Activated CD8-positive, alpha-beta memory T cell treated with anti-CD3 and anti-CD28 coated beads for 4 hours (primary cell): ENCODE measurements at places on chromosomes 4 and X.

GRCh38 chrX:68989865-68990606 lies 161.2 kb downstream of the EFNB1 start:
- DNase-seq = no peak

DNA sequence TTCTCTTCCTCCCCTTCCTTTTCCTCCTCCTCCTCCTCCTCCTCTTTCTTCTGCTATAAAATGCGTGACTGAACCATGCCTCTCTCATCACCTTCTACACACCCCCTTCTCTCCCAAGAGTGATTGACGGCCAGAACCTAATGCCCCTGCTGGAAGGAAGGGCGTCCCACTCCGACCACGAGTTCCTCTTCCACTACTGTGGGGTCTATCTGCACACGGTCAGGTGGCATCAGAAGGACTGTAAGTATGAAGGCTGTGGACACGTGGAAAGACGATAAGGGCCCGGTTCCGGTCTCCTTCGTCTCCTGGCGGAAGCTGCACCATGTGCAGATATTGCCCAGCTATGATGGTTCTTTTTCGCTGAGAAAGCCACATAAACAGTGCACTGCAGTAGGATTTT lies 12.1 kb upstream of the ARSF start:
- DNase-seq = no peak

- DNase-seq = no peak
Measured at GRCh38 chr4:86955888-86956451, 21.2 kb downstream of the AFF1 start.

DNA sequence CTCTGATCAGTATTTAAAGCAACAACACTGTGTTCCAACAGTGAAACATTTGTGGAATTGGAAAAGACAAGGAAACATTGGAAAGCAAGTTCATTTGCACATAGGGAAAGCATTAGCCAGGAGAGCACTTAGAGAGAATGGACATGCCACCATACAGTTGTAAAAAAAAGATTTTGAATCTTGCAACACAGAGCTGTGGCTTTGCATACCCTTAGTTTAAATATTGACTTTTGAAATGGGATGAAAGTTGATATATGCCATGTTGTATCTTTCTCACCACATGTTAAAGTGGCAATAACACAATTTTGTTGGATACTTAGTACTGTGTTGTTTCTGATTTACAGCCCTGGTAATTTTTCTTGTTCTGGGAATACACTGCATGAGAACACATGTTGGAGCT lies 208.1 kb downstream of the BMPR1B start:
- DNase-seq = no peak

- DNase-seq = no peak
Measured at GRCh38 chr4:113636877-113637276, 124.7 kb downstream of the CAMK2D start.

- DNase-seq = no peak
Measured at GRCh38 chr4:105520819-105521790, 31.3 kb upstream of the ARHGEF38 start.

DNA sequence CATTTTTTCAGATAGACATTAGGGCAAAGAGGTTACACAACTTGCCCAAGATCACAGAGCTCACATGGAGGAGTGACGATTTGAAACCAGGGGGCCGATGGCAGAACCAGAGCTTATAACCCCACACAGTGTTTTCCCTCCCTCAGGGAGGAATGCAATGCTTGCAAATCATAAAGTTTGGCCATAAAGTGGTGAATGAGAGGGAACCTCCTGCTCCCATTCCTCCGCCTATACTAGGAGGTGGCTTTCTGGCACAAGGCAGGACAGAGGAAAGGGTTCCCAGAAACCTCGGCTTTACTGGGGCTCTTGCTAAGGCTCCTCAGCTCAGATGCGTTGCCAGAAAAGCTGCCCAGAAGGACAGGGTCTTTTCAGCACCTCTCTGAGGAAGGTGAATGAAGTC lies 19.3 kb downstream of the TMEM154 start:
- no peak for DNase-seq

DNA sequence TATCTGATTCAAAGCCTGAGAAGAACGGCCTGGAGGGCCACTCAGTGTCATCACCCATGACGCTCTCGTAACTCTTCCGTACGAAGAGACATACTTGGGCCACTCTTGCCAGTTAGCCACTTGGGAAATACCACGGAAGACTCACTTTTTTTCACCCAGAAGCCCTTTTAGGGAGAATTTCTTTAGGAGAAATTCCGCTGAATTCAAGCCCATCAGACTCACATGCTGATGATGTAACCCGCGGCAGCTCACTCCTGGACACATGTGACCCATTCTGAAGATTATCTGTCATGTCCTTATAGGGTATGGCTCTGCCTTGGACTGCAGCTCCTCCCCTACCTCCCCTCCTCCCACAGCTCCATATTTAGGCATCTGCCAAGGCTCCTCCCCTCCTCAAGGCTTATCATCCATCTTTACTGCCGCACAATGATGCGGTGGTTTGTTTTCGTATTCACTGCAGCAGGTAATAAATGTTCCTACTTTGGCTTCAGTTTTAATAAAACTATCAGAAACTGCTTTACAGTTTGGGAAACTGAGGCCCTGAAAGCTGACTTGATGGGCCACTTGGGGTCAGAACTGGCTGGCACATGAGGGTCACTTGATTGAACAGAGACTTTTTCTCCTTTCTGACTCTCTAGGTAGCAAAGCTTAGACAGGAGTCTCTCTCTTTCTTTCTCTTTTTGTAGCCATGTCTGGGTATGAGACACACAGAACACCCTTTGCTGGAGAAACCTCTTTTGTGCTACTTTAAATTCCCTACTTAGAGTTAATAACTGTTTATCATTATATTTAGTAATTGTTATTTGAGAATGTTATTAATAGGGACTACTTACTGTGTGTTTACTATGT lies 42.1 kb downstream of the RHOH start:
- DNase-seq = peak; percentile 39

- no peak for DNase-seq
Measured at GRCh38 chr4:10492464-10492863, 35.2 kb upstream of the ZNF518B start.

DNA sequence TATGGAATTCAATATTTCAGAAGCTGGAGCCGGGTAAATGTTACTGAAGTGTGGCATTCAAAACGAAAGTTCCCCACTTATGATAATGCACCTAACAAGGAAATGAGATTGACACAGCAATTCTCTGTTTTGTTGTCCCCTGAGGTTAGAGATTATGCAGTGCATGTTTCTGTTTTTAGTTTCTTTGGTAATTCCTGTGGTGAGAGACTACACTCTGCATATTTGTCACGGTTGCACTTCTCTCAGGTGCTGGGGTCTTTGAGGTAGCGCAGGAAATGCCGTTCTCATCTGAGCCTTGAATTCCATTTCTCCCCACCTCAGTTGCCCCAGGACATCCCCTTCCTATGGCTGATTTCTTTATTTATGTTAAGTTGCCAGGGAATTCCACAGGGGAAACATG lies 15.3 kb upstream of the BEND4 start:
- DNase-seq = no peak

GRCh38 chr4:69156913-69157312 lies 57.6 kb downstream of the UGT2B11 start:
- DNase-seq = no peak

DNA sequence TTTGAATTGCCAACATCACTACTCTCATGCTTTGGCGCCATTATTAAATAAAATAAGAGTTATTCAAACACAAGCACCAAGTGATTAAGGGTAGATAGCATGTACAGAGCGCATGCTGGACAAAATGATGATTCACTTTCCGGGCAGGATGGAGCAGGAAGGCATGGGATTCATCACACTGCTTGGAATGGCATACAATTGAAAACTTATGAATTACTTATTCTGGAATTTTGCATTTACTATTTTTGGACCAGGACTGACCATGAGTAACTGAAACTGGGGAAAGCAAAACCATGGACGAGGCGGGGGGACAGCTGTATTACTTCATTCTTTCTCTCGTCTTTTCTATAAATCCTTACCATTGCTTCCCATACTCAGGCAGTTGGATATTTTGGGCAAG lies 28.5 kb upstream of the FGF5 start:
- DNase-seq = no peak

GRCh38 chr4:102815981-102816380 lies 11.4 kb downstream of the UBE2D3 start:
- no peak for DNase-seq

DNA sequence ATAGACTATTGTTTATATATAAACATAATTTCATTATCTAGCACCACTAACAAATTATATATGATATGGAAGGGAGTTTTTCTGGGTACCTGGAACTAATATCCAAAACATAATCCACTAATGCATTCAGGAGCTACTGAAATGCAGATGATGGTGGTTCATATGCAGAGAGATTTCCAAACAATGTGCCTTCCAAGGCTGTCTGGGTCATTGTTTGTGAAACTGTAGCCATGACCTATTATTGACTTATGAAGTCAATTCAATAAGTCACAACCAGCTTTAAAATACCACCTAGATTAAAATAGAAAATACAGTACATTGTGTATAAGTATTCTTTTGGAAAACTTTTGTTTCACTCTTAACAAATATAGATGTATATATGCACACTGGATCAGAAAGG lies 237.0 kb upstream of the PRPS2 start:
- DNase-seq = no peak

GRCh38 chr4:17120761-17121160 lies 222.3 kb upstream of the LDB2 start:
- no peak for DNase-seq

- no peak for DNase-seq
Measured at GRCh38 chr4:162957521-162958143, 209.1 kb downstream of the NAF1 start.

DNA sequence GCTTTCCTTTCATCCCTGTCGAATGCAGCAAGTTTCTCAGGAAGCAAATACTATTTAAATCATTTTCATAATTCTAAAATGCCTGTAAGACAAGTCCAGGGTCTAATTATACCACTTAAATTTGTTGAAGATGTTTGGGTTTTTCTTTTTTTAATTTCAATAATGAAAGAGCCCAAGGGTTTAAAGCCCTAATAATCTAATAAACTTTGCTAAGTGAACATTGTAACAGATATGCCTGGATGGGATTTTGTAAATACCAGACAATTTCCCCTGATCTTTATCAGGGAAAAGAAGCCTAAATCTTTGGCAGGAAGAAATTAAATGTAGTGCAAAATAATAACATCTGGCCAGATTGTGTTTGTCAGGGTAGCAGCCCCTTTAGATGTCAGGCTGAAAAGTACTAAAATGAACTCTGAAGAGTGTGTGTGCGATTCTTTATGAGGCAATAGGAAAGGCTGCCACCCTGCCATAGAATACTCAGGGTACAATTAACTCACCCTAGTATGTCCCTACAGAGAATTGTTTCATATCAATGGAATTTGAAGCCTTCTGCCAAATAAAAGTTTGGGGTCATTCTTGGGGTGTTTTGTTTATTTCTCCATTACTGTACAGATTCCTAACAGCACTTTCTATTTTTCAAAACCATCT lies 45.6 kb downstream of the GPC3 start:
- no peak for DNase-seq

GRCh38 chrX:12309040-12309743 lies 170.9 kb downstream of the FRMPD4 start:
- DNase-seq = no peak

DNA sequence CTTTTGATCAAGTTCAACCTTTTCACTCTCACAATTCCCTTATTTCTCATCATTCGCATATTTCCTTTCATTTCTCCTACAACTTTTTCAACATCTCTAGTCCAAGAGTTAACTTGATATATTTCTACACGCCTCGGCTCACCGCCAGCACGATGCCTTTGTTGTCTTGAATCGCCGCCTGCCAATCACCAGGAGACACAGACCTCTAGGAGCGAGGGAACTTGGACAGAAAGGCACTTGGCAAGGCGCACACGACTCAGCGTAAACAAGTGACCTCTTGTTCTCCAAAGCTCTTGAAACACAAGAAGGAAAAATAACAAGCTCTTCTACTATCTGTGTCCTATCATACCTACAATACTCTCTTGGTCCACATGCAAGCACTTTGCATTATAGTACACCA lies 27.1 kb upstream of the RBMX start:
- no peak for DNase-seq

GRCh38 chrX:139692908-139693307 lies 15.1 kb downstream of the MCF2 start:
- no peak for DNase-seq

GRCh38 chr4:54041100-54041499 lies 23.3 kb downstream of the CHIC2 start:
- no peak for DNase-seq

GRCh38 chr4:140121646-140122045 lies 32.3 kb downstream of the MAML3 start:
- no peak for DNase-seq

- no peak for DNase-seq
Measured at GRCh38 chr4:84944947-84945346, 21.5 kb downstream of the WDFY3 start.

GRCh38 chr4:125266901-125267604 lies 47.7 kb upstream of the FAT4 start:
- no peak for DNase-seq

DNA sequence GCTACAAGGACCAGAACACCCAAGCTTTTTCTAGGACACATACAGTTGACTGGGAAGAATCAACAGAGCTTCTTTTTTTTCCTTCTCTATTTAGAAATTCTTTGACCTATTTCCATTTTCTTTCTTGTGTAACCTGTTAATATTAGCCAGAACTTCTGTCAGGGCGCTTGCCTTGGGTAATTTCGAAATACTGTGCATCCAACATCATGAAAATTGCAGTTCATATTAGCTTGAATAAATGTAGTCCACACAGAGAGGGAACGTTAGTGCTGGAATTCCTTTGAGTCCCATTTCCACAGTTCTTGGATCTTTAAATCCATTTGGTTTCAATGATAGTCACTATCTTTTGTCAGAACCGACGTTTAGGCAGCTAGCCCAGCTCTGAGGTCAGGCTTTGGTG lies 141.8 kb downstream of the MXRA5 start:
- no peak for DNase-seq

DNA sequence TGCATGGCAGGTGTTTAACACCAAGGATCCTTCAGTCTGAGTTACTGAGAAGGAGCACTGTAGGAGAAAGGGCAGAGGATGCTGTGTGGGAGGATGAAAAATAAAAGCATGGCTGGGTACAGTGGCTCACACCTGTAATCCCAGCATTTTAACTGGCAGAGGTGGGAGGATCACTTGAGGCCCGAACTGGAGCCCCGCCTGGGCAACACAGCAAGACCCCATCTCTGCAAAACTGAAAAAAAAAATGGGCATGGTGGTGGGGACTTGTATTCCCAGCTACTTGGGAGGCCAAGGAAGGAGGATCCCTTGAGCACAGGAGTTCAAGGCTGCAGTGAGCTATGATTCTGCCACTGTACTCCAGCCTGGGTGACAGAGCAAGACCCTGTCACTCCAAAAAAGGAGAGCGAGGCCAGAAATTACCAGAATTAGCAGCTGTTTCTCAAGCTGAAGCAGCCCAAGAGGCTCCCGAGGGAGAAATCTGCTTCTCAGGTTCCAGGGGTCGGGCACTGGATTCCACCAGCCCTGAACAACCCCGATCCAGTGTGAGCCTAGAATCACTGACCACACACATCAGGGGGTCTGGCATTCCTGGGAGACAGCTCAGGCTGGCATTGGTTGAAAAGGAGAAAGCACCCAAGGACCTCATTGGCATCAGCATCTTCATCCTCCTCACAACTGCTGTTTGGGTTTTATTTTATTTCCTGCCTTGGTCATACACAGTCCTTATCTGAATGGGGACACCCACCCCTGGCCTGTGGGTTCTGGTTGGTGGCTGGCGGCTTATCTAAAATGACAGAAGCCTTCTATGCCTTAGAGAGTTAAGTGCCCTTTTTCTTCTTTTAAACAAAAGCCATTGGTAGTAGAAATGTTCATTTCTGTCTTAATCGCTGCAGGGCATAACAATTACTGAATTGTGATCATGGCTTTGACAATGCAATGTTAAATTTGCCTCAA lies 66.3 kb upstream of the TRIM2 start:
- DNase-seq = no peak
